ENCODE measurements at places on chromosomes 16 and 17.
A peak's percentile ranks its signal among the peaks of the same experiment; 100 is the strongest.

- peak; percentile 84 for DNase-seq
These were observed 500 bp downstream of the COX6A2 start for GRCh38 chr16:31427441-31428278.

- no peak for DNase-seq
These were observed 10.3 kb upstream of the RPL38 start for GRCh38 chr17:74192950-74193781.

- DNase-seq, result no peak
These were observed 7.5 kb downstream of the IFI35 start for GRCh38 chr17:43014020-43014648.

DNA sequence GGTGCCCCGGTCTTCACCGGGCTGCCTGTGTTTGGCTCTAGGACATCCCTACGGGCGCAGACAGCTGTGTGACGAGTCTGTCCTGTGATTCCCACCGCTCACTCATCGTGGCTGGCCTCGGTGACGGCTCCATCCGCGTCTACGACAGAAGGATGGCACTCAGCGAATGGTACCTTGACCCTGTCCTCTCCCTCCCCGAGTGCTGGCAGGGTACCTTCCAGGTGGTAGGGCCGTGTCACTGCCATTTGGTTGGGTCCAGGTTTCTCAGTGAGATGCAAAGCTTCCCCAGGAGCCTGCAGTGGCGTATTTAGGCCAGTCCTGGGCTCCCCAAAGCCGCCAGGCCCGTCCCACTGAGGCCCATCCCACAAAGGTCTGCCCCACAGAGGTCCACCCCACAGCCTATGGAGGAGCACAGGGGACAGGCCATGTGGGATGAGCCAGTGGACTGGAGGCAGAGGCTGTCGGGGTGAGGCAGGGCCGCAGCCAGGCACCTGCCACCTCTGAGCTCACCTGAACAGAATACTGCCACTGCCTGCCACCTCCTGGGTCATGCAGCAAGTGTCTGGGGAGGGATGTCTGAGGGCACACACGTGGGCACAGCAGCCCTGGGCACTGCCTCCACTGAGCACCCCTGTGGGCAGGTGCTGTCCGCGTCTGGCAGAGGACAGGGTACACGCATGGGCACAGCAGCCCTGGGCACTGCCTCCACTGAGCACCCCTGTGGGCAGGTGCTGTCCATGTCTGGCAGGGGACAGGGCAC, 31.4 kb upstream of the CHMP6 start:
- no peak for DNase-seq

- no peak for DNase-seq
These were observed 27.6 kb upstream of the PRM1 start for GRCh38 chr16:11308493-11309283.

DNA sequence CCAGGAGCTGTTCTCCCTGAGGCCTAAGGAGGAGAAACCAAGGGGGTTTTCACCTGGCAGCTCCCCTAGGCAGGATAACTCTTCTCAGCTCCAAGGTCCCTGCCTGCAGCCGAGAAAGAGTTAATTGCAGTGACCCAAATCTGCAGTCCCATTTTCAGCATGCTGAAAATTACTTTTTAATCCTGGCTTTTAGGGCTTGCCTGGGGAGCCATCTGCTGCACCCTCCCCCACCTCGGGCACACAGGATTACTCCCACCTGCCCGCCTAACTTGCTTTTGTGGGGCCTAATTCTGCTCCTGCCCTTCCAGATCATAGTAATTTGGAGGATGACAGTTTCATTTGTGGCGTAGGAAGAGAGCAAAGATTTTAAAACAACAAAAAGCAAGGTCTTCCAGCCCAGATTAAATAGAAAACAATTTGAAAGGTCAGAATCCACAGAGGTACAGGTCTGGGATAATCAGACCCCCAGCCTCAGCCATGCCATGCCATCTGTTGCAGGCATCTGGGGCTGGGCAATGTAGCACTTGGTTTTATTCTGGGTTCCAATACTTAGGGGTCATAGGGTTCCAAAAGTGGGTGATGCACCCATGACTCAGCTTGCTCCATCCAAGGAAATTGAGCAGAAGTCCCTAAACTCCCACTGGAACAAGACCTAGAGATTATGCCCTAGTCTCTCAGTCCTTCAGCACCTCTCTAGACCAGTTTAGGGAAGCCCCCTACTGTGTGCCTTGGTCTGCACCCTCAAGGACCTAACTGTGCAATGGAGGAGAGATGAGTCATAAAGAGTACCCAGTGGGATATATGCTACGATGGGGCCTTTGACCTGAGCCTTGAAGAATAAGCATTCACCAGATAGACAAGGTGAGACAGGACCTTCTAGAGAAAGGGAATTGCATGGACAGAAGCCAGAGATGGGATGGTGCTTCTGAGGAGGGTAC, 64.5 kb upstream of the NLK start:
- DNase-seq, result no peak

DNA sequence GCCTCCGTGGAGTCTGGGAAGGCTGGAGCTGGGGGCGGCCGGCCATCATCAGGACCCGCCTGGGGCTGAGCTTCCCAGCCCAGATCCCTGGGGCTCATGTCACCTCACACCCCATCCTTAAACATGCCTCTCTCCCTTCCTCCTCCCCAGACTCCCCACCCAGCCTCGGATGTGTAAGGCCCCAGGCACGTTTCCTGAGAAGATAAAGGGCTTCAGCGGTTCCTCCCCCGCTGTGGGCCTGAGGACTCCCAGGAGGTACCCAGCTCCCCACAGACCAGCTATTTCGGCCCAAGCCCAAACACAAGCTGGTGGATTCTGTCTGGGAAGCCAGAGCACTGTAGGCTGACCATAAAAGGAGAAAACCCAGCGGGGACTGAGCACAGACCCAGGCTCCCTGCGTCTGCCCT, 49.2 kb downstream of the MYH11 start:
- no peak for DNase-seq

DNA sequence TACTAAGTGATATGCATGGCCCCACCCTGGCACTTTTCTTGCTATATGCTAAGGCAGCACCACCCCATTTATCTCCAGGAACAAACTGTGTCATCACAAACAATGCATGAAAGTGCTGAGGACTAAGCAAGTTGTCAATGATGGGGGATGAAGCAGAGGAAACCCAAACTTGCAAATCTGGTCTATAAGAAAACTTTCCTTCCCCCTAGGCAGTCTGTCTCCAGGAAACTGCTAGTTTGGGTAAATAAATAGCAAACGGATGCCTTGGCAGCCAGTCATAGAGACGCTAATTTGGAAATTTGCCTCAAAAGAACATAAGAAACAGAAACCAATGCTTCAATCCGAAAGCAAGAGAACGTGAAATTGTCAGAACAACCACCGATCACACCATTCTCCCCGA, 5.6 kb upstream of the HSBP1 start:
- no peak for DNase-seq

DNA sequence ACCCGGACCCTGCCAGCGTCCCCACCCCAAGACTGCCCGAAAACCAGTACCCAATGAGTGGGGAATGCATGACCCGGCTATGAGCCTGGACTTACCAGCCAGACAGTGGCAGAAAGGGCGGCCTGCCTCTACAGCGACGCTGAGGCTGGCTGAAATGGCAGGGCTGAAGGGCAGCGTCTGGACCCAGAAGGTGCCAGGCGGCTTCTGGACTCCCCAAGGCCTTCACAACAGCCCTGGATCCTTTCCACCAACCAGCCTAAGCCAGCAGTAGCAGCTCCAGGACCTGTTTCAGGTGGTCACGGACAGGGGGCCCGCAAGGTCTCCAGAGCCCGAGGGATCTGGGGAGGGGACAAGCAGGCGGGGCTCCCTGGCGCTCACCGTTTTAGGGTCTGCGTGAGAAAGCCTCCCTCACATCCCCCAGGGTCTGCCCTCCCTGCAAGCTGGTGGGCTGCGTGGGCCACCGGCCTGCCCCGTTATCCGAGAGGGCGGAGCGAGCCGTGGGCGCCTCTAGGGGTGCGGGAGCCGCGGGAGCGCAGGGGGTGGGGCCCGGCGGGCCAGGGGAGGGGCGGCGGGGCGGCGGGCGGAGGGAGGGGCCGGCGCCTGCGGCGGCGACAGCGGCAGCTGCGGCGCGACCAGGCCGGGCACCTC, at the start of gene RIPOR1:
TSS of gene RIPOR1 (plus strand) at position 608 of the 648 bp plus-strand sequence. CDS start 9,618 bp downstream, outside the sequence.
- peak; percentile 86 for DNase-seq

GRCh38 chr17:6285486-6285885, 149.4 kb downstream of the AIPL1 start:
- no peak for DNase-seq

DNA sequence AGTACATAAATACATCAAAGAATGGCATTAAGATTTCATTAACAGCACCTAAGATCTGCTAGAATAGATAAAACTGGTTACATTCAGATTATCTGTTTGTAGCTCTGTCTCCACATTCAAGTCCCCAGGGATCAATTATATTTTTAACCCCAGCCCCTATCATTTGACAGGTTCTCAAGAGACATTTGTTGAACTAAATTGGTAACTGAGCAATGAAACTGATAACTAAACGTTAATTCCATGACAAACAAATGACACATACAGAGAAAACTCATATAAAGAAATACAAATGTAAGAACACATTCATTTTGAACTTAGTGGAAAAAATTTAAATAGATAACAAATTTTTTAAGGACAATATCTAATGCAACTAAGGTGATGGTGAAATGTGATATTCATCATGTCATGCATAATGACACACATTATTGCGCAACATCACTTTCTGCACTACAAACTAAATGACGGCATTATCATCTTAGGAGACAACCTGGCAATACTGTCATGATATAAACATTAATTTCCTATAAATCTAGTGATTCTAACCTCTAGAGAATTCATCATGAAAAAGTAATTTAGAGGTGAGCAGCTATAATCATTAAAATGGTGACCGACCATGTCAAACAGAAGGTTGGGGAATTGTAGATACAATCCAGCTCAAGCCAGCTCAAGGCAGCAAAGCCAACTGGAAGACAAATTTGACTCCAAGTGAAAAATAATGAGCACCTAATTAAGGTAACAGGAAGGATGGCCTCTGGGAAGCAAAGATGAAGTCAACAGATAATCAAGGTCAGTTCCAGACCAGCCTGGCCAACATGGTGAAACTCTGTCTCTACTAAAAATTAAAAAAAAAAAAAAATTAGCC, 9.5 kb downstream of the ARHGAP17 start:
- DNase-seq, result no peak

DNA sequence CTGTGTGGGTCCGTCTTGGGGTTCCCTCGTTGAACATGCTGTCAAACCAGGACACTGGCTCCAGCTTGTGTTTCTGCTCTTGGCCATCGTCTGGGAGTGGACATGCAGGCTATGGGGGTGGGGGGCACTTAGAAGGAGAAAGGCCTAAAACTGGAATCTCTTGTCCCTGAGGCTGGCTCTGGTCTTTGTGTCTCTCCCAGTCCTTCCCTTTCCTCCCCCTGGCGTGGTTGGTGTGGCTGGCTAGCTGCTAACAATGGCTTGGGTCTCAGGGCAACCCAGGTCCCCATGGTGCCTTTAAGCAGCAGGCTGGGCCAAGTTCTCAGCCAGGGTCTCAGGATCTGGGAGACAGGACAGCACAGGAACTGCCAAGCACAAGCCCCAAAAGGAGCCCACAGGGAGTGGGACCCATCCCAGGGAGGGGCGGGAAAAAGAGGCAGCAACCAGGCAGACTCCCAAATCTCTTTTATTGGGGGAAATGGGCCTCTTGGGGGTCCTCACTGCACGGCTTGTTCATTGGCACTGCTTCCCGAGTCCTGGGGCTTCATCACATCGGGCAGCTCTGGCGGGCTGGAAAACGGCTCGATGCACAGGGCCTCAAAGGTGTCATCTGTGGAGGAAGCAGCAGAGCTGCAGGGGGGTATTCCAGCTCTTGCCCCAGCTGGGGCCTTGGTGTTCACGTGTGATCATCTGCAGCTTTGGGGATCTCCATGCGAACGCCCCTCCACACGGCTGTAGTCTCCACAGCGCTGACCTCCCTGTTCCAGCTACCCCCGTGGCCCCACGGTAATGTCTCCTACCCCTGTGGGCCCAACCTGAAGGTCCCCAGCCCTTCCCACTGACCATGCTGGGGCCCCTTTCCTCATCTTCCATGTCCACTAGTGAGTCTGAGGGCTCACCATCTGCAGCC, 5.3 kb downstream of the ELOB start:
- DNase-seq, result no peak

GRCh38 chr17:33225509-33225908, 67.6 kb downstream of the ASIC2 start:
- no peak for DNase-seq

DNA sequence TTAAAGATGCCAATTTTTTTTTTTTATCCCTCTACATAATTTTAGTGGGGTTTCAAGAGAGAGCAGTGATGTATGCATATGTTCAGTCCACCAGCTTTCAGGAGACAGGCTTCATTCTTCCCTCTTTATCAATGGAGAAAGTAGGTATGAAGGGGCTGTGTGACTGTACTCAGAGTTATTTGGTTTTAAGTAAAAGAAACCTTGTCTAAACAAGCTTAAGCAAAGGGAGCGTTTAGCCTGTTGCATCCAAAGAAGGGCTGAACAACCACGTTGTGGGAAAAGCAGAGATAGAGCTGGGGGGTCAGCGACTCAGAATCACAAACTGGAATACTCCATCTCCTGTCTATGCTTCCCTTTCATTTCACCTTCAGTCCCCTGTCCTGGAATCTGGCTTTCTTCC, 50.4 kb upstream of the HAS3 start:
- no peak for DNase-seq

GRCh38 chr16:23080329-23080728, 68.9 kb downstream of the USP31 start:
- no peak for DNase-seq

- DNase-seq, result peak; percentile 53
These were observed at the start of gene MMP2 for GRCh38 chr16:55478827-55479429. Gene MMP2 (plus strand): TSS chr16:55479198. CDS start chr16:55479480, 282 bp downstream.

GRCh38 chr16:50718061-50718760, 23.7 kb upstream of the CYLD start:
- no peak for DNase-seq

DNA sequence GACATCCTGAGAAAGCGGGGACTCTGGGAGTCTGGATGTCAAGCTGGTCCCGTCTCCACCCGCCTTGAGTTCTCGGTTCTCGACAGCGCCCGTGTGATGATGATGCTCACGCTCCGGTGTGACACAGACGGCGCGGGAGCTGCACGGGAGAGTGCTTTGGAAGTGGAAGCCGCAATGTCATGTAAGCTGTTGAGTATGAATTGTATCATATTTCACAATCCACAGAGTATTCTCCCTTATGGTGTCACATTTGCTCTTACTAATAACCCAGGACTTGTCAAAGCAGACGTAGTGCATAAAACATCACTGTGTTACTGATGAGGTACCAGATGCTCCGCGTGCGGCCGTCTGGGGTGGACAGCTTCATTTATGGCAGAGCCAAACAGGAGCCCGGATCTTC, 217.5 kb upstream of the CHMP6 start:
- no peak for DNase-seq

DNA sequence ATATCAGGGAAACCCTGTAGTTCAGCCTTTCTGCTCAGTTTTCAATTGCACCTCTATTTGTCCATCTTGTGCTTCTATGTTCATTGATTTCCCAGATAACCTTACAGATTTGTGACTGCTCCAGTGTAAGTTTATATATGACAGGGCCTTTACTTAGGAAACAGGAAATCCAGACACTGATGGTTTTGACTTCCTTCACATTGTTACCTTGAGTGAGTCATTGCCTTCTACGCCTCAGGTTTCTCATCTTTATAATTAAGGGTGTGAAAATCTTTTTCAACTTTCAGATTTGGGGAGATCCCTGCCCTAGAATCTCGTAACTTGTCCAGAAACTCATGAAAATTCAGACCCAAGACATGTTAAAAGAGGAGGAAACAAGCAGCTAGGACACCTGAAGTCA, 342.4 kb upstream of the TBX2 start:
- DNase-seq, result no peak

Measured in frontal cortex (tissue), 4 donors.